ENCODE measurements at places on chromosomes 6 and 20. TPM values are rescaled to one million over a fixed set of nuclear protein-coding genes. Genes with fewer than 3 reads are reported as not detected.
A peak's percentile ranks its signal among the peaks of the same experiment; 100 is the strongest.

GRCh38 chr6:81774542-81774941 lies 22.1 kb upstream of the TENT5A start:
- DNase-seq, result no peak

GRCh38 chr6:119182216-119182803 lies 103.8 kb upstream of the FAM184A start:
- DNase-seq, result no peak

GRCh38 chr6:46356543-46356942 lies 134.7 kb downstream of the RCAN2 start:
- no peak for DNase-seq

DNA sequence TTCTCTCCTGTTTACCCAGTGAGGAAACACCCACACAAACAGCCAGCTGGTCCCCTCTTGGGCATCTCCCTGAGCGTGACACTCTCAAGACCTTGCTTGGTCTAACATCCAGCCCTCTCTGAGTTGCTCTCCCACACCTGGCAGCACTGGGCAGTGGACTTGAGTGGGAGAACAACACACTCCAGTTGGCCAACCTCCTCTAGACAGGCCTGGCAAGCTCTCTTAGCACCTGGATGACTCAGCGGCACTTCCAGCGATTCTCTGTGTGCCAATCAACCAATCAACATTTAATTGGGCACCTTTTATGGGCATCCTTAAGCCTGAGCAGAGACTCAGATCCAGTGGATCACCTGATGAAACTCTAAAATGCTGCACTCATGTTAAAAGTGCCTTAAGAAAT lies 76.6 kb upstream of the QKI start:
- no peak for DNase-seq

- DNase-seq, result no peak
These were observed 21.4 kb upstream of the PLAGL1 start for GRCh38 chr6:144029452-144029851.

- DNase-seq, result no peak
These were observed 18.2 kb upstream of the MRGBP start for GRCh38 chr20:62778058-62778457.

- no peak for DNase-seq
These were observed 1.7 kb downstream of the ASXL1 start for GRCh38 chr20:32359633-32360332.

- no peak for DNase-seq
These were observed 11.6 kb downstream of the SPACA1 start for GRCh38 chr6:88059191-88059590.

GRCh38 chr20:18421608-18422007 lies 45.2 kb downstream of the DZANK1 start:
- no peak for DNase-seq

- DNase-seq, result no peak
These were observed 58.4 kb downstream of the PPP1R14C start for GRCh38 chr6:150201285-150201684.

DNA sequence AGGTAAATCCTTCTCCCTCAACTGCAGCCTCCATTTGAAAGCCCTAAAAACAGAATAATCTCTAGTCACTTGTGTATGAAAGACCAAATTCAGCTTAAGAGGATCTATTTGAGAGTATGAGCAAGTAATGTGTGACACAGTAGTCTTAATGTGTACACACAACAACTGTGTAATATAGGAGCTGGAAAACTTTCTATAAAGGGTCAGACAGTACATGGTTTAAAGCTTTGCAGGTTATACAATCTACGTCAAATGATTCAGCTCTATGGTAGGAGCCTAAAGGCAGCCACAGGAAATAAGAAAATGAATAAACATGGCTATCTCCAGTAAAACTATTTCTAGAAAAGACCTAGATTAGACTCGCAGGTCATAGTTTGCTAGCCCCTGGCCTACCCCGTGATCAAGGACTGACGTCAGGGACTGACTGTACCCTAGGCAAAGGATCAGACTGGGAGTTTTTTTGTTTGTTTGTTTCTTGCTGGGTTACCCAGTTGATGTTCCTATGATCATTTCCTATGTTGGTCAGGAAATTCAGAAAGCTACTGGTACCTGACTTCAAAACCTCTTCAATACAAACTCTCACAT lies 39.7 kb downstream of the BTBD9 start:
- DNase-seq, result no peak

GRCh38 chr20:19381947-19382346 lies 169.5 kb downstream of the SLC24A3 start:
- peak; percentile 37 for DNase-seq

- no peak for DNase-seq
These were observed 320.0 kb upstream of the NT5E start for GRCh38 chr6:85129881-85130280.

DNA sequence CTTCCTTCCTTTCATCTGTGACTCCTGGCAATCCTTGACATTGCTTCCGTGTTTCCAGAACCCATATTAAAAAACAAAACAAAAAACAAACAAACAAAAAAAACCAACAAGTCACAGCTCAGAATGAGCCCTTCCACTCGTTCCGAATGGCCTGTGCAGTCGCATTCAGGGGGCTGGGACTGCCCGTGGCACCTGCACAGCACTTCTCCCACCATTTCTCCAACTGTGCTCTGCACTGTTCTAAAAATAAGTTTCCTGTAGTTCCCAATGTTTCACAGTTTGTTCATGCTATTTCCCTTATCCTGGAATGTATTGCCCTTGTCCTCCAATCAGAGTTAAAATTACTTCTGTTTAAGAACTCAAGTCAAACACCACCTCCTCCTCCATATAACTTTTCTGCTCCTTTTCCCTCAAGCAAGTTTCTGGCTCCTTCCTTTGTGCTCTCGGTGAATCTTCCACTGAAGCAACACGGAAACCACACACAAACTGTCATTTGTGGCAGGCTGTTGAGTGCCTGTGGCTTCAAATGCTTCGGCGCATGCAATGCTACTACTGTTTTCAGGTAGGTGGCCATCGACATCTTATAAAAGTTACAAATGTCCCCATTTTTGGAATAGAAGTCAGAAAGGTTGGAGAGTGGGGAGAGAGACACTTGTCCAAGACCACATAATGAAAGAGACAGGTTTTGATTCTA lies 57.7 kb downstream of the PDE10A start:
- no peak for DNase-seq

DNA sequence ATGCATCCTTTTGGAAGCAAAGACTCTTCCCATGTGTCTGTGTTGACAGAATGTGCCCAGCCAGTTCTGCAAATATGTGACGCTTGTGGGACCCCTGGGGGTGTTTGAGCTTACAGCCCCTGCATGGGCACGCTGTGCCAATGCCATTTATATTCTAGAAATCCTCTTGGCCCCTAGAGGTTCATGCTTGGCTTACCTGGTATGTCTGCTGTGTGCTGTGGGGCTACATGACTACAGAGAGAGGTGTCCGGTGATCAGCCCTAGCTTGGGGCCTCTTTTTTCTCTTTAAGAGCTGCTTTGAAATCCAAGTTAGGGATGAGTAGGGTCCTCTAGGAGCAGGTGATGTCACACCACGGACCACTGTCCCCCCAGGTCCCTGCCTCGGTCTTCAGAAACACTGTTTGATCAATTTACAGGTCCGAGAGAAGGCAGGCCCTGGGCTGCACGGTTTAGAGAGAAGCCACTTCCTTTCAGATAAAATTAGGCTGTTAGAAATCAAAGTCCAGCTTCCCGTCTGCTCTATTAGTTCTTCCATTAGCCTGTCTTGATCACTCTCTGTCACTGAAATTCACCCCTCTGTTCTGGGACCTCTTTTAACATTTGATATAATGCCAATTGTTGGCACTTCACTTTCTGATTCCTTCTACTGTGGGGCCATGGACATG lies 26.5 kb downstream of the BCAS4 start:
- DNase-seq, result no peak

DNA sequence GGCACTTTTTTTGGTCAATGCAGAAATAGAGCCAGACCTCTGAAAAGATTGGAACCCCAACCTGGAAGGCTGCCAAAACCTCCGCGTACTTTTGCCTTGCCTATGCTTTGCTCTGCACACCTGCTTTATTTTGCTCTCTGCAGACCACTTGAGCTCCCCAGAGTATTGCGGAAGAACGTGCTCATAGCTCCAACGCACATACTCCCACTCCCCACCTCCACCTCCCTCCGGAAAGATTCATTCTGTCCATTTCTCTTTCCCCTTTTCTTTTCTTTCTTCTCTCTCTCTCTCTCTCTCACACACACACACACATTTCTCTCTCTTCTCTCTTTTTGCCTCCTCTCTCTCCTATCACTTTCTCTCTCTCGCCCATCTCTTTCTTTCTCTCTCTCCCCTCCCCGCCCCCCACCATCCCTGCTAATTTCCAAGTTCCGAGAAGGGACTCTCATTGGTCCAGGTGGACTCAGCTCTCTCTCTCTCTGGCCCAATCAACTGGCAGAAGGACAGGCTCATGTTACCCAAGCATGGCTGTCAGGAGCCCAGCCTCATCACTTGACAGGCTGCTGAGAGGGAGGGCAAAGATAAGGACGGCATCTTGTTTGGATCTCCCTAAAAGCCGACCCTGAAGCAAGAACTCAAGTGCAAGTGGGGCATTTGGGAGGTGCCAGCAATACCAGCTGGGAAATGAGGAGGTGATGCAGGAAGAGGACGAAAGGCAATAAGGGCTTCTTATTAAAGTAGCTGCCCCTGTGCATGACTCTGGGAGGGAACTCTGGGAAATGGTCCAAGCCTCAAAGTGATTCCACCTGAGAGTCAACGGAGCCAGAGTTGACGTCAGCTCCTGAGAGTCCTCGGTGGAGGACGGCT lies 246.1 kb downstream of the LY86 start:
- DNase-seq, result no peak

DNA sequence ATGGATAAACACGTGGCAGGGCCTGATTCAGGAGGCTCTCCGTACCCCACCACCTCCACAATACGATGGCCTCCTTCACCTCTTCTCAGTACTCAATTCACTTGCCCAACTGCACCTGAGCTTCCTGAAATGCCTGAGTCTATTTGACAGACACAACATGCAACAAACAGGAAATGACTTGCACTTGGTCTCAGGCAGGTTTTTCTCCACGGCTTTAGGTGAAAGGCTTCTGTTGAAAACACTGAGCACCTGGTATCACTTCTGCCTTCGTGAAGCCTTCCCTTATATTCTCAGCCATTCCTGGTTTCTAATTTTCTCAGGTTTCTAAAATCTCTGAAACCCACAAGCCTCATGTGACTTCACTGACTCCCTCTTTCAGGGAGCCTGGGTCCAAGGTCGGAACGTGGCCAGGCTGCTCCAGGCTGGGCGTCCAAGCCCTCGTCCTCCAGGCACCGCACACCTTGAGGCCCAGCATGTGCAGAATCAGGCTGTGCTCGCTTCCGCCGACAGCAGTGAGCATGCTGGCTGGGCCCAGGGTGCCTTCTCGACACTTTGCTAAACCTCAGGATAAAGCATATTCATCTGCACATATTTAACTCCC lies 34.7 kb downstream of the TAF4 start:
- DNase-seq, result no peak

DNA sequence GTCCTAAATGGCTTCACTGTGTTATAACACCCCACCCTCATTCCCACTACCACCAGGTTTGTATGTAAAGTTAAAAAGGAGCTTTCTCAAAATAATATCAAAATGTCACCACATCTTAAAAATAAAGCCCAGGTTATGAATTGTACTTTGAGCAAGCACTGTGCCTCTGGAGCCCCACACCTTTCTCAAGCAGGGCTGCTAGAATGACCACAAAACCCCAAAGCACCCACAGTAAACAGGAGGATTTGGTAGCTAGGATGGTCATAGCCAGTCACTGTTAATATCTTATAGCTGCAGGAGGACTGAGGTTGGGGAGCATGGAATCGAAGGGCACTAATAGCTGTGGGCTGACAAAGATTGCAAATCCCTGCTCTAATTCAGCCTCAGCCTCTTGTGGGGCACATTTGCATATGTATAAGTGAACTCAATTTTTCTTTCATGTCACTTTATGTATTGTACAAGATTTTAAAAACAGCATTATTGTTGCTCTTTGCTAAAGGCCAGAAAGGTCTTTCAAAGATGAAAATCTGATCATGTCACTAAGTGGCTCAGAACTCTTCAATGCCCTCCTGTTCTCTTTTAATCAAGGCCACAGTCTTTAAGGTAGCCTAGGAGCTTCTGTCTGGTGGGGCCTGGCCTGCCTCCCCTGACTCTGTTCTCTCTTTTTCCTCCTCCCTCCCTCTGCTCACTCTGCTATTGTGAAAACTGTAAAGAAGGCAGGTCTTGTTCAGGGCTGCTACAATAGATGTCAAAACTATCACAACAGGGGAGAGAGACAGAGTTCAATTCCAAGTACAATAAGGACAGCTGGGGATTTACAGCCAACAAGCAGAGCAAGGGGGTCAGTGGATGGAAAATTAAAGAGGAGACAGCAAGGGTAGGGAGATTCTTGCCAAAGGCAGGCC lies 101.6 kb downstream of the TMEM200A start:
- peak; percentile 82 for DNase-seq

DNA sequence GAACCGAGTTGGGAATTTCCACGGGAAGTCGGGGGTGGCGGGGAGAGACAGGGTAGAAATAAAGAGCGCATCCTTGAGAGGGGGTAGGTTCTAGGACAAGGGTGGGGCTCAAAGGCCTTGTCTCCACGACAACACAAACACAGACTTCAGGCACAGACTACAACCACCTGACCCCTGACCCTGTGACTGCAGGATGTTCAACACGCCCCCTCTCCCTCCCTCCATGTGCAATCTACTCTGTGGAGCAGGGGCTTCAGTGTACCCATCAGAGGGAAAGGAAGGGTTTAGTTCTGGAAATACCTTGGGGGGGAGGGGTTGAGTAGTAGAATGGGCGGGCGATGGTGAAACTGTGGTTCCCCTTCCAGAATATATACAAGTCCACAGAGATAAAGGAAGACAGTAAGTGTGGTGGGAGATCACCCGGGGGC lies 651 bp upstream of the TAPBP start:
- no peak for DNase-seq

- no peak for DNase-seq
These were observed 437.6 kb upstream of the PLCB4 start for GRCh38 chr20:8631271-8631670.

- DNase-seq, result peak; percentile 57
These were observed 738.4 kb downstream of the KIF16B start for GRCh38 chr20:15834857-15835256.

- no peak for DNase-seq
These were observed 145.6 kb downstream of the GJA10 start for GRCh38 chr6:90039911-90040310.

DNA sequence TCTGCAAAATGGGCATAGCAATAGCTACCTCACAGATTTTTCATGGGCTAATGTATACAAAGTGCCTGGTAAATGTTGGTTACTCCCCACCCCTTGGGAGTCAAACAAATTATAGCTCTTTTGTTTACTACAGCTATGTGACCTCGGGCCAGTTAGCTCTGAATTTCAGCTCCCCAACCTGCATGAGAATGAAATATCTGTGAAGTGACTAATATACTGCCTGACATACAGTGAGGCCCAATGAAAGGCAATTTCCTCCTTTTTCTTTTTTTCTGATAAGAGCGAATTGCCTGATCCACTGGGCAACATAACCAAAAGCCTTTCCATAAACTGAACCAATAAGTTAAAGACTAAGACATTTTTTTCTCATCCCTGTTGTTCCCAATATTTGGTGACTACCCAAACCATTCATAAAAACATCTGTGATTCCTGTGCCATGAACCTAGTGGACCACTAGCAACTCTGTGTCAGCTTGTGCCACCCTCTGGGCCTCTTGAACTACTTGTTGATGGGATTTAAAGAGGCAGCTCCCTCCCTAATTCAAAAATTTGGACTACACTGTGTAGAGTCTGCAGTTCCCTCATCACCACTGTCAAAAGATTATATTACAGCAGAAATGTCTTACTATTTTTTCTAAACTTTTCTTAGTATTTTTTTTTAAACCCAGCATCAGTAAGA lies 91.9 kb upstream of the TMEM30A start:
- DNase-seq, result no peak

The SLA2 gene
- polyA plus RNA-seq, result 0.49 TPM

The KIAA0408 gene
- polyA plus RNA-seq, result 24.9 TPM

The PRDM1 gene
- polyA plus RNA-seq, result 0.64 TPM

The OR2H2 gene
- not detected for polyA plus RNA-seq

The PAX1 gene
- polyA plus RNA-seq, result not detected

The ID4 gene
- polyA plus RNA-seq, result 99.6 TPM

The CBLN4 gene
- polyA plus RNA-seq, result 2.1 TPM

Measured in brain (organoid and tissue), 16 donors.